ENCODE measurements at places on chromosomes 16 and 17. TPM values are rescaled to one million over a fixed set of nuclear protein-coding genes. Genes with fewer than 3 reads are reported as not detected.

GRCh38 chr17:19421926-19422325 lies 10.9 kb downstream of the RNF112 start:
- DNase-seq = no peak
- no peaks in the 10 kb centered on the region for H3K4me1 ChIP-seq
- no peaks in the 10 kb centered on the region for H3K36me3 ChIP-seq
- no peak overlapping the region for H3K4me3 ChIP-seq
- no peak overlapping the region for H3K27ac ChIP-seq

DNA sequence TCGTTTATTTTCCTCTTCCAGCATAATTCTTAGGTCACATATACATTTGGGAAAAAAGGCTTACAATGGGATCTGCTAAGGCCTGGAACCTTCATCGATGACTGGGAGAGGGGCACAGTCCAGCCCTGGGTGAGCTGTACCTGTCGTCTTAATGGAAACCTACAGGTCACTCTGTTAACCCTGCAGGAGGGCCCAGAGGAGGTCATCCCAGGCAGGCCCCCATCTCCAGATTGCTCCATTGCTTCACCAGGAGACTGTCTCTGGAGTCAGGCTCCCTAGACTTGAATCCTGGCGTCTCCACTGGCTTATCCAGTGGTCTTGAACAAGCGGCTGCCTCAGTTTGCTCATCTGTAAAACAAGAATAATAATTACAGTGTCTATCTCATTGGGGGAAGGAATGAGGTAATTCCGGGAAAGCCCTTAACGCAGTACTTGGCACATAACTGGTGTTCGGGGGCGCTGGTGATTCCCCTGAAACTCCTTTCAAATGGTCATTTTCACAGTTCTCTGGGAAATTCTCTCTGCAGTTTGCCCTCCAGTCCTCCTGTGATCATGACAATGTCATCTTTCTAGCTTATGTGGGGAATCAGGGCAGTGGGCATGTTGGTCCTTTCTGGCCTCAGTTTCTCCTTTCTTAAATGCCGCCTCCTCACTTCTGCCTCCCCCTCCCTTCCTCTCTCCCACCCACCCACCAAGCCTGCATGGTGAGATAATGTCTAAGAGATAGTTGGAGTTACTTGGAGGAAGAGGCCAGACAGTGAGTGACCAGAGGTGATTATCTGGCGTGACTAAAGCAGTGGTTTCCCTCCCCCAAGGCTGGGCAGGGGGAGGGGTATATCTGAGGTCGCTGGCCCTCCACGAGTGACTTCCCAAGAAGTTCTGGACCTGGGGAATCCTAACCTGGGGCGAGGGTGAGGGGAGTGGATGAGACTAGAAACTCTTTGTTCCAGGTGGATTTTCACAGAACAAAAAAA lies 31.3 kb upstream of the TAC4 start:
- H3K4me1 ChIP-seq = peaks cover 11% of the 10 kb centered on the region
- H3K36me3 ChIP-seq = no peaks in the 10 kb centered on the region
- peaks cover 41% of the 10 kb centered on the region for H3K27me3 ChIP-seq
- DNase-seq = no peak
- no peak overlapping the region for H3K27ac ChIP-seq

DNA sequence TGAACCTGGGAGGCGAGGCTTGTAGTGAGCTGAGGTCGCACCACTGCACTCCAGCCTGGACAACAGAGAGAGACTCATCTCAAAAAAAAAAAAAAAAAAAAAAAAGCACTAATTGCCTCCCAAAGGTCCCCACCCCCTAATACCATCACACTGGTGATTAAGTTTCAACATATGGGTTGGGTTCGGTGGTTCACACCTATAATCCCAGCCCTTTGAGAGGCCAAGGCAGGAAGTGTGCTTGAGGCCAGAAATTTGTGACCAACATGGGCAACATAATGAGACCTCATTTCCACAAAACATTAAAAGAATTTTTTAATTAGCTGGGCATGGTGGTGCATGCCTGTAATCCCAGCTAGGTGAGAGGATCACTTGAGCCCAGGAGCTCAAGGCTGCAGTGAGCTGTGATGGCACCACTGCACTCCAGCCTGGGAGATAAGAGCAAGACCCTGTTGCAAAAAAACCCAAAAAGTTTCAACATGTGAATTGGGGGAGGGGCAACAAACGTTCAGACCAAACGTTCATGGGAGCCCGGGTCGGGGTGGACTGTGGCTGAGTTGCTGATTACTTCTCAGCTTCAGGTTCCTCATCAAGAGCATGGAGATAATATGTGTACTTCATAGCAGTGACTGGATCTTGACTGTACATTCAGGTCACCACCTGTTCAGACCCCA lies 62.1 kb upstream of the NOL11 start:
- H3K27me3 ChIP-seq = no peaks in the 10 kb centered on the region
- DNase-seq = no peak
- no peak overlapping the region for H3K27ac ChIP-seq
- H3K4me1 ChIP-seq = peaks cover 3% of the 10 kb centered on the region
- H3K4me3 ChIP-seq = no peak overlapping the region

DNA sequence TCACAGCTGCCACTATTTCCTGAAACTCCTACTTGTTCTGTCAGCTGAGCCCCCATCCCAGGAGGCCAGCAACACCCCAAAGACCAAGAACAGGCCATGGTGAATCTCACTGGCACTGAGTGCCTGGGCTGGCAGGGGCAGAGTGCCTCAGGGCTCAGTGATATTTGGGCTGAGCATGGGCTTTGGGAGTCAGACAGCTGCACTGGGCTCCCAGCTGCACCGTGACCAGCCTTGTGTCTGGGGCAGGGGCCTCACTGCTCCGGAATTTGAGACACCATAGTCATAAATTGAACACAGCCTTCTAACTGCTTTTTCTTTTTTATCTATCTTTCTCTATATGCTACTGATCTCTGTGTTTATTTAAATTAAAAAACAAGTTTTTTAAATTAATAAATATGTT lies 1744.2 kb downstream of the TP53TG3F start:
- no peaks in the 10 kb centered on the region for H3K4me1 ChIP-seq
- H3K4me3 ChIP-seq = no peak overlapping the region
- no peak overlapping the region for H3K27ac ChIP-seq
- no peaks in the 10 kb centered on the region for H3K27me3 ChIP-seq
- no peak for DNase-seq

DNA sequence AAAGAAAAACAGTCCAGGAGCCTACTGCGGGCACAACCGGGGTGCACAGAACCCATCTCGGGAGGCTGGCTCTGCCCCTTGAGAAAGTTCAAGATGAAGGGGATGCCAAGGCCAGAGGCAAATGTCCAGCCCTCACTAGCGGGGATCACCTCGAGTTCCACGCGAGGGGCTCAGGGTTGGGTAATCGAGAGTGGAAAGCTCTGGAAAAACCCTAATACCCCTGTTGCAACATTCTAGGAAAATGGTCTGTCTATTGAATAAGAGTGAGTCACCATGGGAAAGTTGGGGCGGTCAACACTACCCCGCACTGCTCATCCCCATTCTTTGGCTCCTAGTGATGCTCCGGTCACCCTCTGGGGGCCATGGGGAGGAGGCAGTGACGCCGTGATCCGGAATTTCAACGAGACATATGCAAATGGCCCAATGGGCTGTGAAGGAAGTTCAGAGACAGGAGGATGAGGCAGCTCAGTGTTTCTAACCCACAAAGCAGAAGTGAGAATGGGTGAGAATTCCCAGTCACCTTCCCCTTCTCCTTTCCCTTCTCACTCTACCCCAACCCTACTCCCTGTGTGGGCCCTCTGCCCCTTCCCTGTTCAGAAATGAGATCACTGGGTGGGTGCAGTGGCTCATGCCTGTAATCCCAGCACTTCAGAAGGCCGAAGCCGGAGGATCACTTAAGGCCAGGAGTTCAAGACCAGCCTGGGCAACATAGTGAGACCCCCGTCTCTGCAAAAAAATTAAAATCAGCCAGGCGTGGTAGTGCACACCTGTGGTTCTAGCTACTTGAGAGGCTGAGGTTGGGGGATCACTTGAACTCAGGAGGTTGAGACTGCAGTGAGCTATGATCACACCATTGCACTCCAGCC lies 22.4 kb downstream of the SOCS3 start:
- no peak for DNase-seq
- no peaks in the 10 kb centered on the region for H3K27me3 ChIP-seq
- peaks cover 5% of the 10 kb centered on the region for H3K4me1 ChIP-seq
- no peak overlapping the region for H3K4me3 ChIP-seq
- no peak overlapping the region for H3K27ac ChIP-seq

- no peaks in the 10 kb centered on the region for H3K36me3 ChIP-seq
- no peak overlapping the region for H3K27ac ChIP-seq
- no peaks in the 10 kb centered on the region for H3K4me1 ChIP-seq
- no peak for DNase-seq
- H3K4me3 ChIP-seq = no peak overlapping the region
- H3K27me3 ChIP-seq = no peaks in the 10 kb centered on the region
Measured at GRCh38 chr16:78591682-78592103, 492.2 kb downstream of the WWOX start.

The KRTAP4-1 gene
- not detected for total RNA-seq

DNA sequence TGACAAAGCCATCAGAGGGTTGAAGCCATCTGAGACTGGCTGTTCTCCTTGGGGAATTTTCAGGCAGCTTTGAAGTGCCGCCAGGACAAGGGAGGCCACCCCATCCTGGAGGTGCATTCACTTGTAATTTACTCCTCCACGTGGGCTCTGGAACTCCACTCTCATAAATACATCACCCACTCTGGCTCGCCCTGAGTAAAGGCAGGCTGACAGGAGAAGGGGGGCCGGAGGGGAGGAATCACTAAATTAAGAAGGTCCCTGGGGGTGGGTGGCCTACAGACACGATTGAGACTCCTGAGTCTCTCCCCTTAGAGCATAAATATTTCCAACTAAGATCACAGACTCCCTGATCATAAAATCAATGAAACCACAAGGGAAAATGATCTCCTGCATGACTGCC lies 56.3 kb upstream of the HNF1B start:
- no peak overlapping the region for H3K4me3 ChIP-seq
- no peaks in the 10 kb centered on the region for H3K27me3 ChIP-seq
- H3K36me3 ChIP-seq = no peaks in the 10 kb centered on the region

DNA sequence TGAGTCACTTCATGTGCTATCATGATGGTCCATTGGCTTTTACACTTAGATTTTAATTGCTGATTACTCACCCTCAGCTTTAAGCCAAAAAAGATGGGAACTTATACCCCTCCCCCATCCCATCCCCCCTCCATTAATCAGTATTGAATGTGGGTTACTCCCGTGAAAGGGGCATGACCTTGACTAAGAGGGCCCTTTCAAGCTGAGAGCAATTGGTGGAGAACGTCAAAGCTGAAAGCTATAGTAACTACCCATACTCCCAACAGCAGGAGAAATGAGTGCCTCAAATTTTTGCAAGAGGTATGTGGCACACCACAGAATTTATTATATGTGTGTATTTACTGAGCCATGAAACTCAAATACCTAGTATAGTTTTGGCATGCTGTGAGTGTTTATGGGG lies 99.7 kb upstream of the CDH8 start:
- H3K27ac ChIP-seq = no peak overlapping the region
- no peak for DNase-seq
- H3K4me1 ChIP-seq = no peaks in the 10 kb centered on the region
- no peaks in the 10 kb centered on the region for H3K27me3 ChIP-seq
- H3K36me3 ChIP-seq = no peaks in the 10 kb centered on the region
- H3K4me3 ChIP-seq = no peak overlapping the region
